NCI-H2227 treated with DMSO at 0.1 percent for 48 hours (cell line): ENCODE measurements at places on chromosomes 12 and 14.

DNA sequence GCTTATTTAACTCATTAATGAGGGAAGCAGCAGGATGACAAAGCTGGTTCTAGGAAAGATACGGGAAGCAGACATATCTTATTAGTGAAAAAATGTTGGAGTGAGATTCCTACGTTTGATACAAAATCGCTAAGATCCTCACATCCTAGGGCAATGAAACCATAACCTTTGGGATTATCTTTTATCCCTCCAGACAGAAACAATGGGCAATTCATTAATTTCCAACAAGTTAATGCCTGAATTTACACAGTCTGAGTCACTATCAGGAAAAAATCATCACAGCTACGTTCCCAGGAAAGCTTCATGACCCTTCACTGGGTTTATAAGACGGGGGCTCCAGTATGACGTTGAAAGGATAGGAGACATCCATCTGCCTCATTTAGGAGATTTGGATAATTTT, 45.0 kb downstream of the SLC24A4 start:
- DNase-seq, result no peak

- DNase-seq, result no peak
Measured at GRCh38 chr14:59538936-59539335, 37.7 kb downstream of the CCDC175 start.

DNA sequence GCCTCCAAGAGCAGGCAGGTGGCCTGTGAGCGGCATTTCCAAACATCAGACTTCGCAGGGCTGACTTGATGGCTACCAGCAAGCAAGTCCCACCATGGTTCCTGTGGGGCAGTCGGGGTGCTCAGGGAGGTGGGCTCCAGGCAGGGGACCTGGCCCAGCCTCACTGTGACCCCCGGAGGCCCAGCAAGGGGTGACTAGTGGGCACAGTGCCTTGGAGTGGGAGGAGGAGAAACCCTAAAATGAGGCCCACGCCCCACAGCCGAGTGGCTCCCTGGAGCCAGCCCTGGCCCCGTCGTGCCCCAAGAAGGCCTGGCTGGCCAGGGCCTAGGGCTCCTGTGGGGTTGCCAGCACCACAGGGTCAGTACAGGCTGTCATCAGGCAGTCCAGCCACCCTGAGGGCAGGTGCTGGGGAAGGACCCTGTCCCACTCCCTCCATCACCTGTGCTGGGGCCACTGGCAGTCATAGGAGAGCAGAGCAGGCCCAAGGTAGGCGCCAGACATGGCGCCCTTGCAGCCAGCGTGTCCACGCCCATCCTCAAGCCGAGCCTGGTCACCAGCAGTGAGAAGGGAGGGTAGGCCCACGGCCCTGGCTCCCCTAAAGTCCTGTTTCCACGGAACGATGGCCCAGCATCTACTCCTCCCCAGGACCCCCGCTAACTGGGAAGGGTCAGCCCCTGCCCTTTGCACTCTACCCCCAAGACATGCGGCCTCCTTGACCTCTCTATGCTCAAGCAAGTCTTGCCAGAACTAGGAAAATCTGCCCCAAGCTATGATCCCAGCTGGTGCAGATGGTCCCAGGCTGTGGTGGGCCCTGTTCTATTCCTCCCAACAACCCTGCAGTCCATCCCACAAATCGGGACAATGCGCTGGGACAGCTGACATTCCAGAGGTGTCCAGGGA, 144.2 kb upstream of the C14orf180 start:
- DNase-seq, result no peak

- no peak for DNase-seq
Measured at GRCh38 chr12:65156366-65156841, 13.0 kb upstream of the LEMD3 start.
